ENCODE measurements at places on chromosomes 11 and 22.
A peak's percentile ranks its signal among the peaks of the same experiment; 100 is the strongest.

DNA sequence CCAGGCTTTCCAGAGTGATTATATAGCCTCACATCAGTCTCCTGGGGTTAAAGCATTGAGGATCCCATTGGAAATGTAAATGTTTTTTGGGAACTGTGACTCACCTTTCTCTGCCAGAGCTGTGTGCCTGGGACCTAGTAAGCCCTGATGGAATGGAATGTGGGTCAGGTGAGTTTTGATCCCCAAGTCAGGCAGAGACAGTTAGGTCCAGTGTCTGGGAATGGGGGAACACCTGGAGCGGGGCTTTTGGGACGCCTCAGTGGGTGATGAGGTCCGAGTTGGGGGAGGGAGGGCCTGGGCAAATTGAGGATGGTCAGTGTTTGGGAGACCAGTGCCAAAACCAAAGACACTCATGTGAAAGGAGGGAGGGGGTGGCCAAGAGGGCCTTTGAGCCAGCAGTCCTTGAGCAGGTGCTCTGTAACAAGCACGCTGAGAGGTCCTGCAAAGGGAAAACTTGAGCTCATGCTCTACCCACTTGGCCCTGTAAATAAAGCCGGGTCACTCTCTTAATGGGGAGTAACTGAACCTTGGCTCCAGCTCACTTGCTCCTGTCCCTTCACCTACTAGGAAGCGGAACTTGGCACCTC, 104.7 kb downstream of the NAV2 start:
- DNase-seq = no peak

GRCh38 chr11:103808252-103808651, 228.2 kb upstream of the DDI1 start:
- no peak for DNase-seq

GRCh38 chr11:9302448-9302847, 11.9 kb downstream of the TMEM41B start:
- DNase-seq = no peak

DNA sequence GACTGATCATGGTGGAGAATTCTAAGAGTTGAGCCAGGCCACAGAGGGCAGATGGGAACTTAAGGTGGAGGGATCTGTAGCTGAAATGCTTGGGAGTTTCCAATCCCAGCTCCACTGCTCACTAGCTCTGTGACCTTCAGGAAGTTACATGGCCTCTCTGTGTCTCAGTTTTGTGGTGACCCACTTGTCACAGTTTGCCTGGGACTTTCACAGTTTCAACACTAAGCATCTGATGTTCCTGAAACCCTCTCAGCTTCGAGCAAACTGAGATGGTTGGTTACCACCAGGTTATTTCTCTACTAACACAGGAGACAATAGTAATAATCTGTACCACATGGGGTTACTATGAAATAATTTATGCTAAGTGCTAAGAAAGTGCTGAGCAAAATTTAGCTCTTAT, 505.3 kb downstream of the OPCML start:
- DNase-seq = no peak

DNA sequence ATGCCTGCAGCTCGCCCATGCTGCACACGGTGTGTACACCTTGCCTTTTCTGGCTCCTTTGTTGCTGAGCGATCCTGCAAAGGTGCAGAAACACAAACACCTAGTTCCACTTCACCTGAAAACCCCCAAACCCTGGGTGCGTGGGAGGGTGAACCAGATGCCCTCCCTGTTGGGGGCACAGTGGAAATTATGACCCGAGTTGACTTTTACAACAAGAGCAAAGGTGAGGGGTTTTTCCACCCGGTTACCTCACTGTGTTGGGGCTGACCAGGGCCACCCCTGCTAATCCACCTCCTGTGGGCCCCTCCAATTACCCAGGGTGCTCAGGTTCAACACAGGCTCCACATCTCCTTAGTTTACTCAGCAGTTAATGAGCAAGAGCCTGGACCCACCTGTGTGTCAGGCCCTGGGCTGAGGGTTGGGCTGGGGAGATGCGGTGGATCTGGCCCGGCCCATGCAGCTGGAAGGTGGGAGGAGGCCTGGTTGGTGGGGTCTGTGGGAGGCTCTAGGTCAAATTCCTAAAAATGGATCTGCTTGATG, 42.1 kb downstream of the LRRC32 start:
- no peak for DNase-seq

GRCh38 chr11:44531636-44532035, 33.8 kb upstream of the CD82 start:
- DNase-seq = no peak

DNA sequence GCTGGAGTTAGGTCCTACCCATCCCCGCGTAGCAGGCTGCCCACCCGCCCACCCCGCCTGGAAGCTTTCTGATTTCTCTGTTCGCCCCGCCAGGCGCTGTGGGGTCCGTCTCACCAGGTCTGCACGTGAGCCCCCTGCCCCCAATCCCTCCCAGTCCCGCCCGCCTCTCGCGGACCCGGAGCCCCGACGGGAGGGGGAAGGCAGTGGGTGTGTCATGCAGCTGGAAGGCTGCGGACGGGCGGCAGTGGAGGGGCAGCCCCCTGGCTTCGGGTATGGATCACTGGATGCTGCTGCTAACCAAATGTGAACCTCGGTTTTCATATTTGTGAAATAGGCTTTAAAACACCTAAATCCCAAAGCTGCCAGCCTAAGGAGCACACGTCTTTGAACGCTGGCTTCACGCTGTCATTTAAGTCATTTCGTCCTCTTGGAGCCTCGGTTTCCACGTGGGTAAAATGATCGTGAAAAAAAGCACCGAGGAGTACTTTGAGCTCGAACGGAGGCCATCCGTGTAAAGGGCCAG, 568 bp upstream of the BIK start:
- DNase-seq = no peak

- DNase-seq = no peak
Observed at GRCh38 chr22:26847816-26848215, 190.4 kb downstream of the MIAT start.

DNA sequence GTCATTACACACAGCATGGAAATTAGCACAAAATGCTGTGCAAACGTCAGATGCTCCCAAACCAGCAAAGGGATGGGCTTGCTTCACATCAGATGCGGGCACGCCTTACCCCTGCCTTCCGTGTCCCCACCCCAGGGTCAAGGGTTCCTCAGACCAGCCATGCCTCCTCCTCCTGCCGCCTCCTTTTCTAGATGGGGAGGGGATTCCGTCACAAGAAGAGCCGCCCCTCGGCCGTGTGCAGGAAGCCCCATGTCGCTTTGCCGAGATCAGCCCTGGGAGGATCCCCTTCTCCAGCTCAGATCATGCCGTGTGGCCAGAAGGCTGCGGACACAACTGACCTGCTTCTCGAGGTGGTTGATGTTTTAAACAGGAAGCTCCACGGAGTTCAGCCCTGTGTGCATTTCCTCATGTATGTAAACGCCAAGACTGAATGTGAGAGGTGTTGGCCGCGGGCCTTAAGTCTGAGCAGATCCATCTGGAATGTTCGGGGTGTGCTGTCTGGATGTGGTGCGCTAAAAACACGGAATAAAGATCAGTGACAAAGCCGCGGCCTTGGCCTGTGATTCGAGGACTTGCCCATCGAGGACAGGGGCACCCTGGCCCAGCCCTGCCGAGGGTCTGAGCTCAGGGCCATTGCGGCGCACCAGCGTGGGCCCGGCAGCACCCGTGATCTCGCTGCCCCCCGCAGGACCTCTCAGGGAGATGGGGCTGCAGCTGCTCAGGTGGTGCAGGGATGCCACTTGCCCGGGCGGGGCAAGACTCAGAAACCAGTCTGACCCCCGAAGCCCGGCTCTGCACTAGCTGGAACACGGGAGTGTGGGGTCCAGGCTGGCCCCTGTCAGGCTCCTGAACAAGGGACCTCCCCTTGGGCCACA, 412.9 kb downstream of the TBC1D22A start:
- DNase-seq = no peak

- DNase-seq = no peak
Observed at GRCh38 chr11:58616594-58616993, 5.9 kb upstream of the CNTF start.

- no peak for DNase-seq
Observed at GRCh38 chr11:125588505-125588904, 4.1 kb upstream of the STT3A start.

- DNase-seq = no peak
Observed at GRCh38 chr22:39422721-39423120, 23.1 kb downstream of the TAB1 start.

DNA sequence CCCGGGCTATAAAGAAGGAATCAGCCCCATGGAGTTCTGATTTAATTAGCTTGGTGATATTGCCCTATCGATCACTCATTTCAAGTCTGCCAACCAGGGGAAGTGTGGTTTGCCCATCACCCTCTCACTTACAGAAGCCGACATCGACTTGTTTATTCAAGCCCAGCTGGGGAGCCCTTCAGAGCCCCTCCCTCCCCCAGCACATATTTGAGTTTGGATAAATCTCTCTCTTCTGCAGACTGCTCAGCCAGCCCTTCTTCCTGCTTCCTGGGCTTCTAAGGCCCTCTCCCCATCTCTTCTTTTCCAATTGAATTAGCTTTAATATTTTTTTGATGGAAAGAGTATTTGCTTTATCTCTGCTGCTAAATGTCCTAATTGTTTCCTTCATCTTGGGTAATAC, 299.0 kb downstream of the MIAT start:
- no peak for DNase-seq

- DNase-seq = peak; percentile 80
Observed at GRCh38 chr22:22060200-22061084, 77.9 kb upstream of the TOP3B start.

GRCh38 chr11:41461057-41461681, 1.7 kb upstream of the LRRC4C start:
- DNase-seq = peak; percentile 4

GRCh38 chr11:131832079-131832478, 461.7 kb downstream of the NTM start:
- no peak for DNase-seq

DNA sequence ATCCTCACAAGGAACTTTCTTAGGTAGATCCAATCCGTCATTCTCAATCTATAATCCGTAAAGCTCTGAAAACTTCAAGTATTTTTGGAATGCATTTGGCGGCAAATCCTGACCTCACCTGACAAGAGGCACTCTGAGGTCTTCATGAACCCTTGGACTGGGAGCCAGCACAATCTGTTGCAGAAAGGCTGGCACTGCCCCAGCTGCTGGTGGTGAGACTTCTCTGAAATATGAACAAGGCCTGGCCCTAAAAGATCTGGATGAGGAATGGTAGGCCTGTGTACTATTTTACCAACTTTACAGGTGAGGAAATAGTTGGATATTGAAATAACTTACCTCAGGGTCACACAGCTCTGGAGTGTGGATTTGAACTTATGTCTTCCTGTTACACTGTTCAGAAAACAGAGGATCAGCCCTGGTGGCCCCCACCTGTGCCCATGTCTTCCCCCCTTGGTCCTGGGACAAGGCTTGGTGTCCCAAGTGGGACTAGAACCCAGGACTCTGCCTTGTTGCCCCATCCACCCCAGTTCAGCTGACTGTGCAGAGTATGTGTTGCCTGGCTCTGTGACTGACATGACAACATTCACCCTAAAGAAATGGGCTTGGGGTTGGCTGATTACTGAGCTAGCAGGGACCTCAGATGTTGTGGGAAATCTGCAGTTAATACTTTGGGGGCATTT, 471.4 kb downstream of the MN1 start:
- no peak for DNase-seq

GRCh38 chr11:9028581-9028980, 24.8 kb upstream of the NRIP3 start:
- DNase-seq = no peak

DNA sequence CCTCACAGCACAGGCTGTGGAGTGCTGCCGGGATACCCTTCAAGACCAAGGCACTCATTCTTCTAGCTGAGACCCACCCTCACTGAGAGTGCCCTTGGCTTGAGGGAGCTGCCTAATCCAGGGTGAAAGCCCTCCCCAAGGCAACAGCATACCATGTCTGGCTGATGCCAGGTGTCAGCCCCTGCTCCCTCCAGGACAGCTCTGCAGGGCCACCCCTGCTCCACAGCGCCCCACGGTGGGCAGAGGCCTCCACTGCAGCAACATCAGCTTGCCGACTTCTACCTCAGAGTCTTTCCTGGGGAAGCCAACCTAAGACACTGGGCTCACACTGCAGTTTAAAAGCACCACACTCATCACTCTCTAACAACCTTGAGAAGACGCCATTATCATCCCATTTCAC, 29.0 kb downstream of the TTLL1 start:
- peak; percentile 56 for DNase-seq
